Activated CD8-positive, alpha-beta memory T cell treated with anti-CD3 and anti-CD28 coated beads, Interleukin-2, amount 50 U/mL, for 48 hours (primary cell): ENCODE measurements at places on chromosomes 6 and 20.
A peak's percentile ranks its signal among the peaks of the same experiment; 100 is the strongest.

DNA sequence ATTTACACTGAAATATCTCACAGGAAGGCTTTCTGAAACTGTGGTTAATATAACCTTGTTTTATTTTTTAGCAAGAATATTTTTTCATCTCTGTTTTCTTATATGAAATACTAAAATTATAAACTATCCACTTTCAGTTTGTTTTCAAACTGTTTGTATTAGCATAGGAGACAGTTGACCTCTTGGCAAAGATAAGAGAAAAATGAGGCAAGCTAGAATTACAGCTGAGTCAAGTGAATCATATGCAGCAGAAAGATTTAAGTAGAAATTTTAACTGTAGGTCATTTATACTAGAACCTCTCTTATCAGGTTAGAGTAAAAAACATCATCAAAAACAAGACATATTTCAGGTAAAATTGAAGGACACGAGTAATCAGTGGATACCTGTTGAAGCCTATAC is 792.6 kb downstream of the PHF3 start:
- no peak for DNase-seq

DNA sequence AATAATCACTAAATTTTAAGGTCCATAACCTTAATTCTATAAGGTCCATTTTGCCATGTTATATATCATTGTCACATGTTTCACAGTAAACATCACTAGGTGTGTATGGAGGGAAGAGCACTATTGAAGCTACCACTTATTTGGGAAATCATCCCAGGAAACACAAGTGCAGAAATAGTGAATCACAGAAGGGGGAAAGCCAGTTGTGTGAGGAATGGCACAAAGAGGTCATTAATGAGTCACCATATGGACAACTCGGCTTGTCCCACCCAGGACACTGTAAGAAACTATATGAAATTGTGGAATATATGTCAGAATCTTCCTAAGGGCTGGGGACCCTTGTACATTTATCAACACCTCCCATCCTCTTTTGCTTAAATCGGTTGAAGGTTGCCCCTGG is 13.7 kb downstream of the BTN3A1 start:
- no peak for DNase-seq

- no peak for DNase-seq
Observed at GRCh38 chr6:117425431-117426153, at the start of gene ROS1. TSS of gene ROS1 (minus strand) at chr6:117425942. CDS start at chr6:117425656, 286 bp downstream.

- DNase-seq, result no peak
Observed at GRCh38 chr6:1792989-1793388, 183.3 kb downstream of the FOXC1 start.

GRCh38 chr20:44547419-44547818 is 25.5 kb upstream of the SERINC3 start:
- no peak for DNase-seq

- DNase-seq, result no peak
Observed at GRCh38 chr20:41141153-41141815, 3.9 kb downstream of the PLCG1 start.

DNA sequence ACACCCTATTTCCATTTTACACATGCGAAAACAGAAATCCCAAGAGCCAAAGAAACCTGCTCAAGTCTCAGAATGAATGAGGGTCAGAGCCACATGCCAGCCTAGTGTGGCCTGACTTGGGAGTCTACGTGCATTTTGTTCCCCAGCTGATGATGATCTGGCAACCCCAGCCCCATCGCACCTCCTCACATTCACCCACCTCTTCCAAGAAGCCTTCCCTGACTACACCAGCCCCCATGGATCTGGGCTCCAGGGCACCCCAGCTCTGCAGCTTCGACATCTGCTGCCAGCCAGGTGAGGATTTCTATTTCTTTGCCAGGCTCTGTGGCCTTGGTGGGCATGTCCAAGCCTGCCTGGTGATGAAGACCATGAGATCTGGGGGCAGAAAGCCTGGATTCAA is 41.0 kb downstream of the ANGPT4 start:
- no peak for DNase-seq

DNA sequence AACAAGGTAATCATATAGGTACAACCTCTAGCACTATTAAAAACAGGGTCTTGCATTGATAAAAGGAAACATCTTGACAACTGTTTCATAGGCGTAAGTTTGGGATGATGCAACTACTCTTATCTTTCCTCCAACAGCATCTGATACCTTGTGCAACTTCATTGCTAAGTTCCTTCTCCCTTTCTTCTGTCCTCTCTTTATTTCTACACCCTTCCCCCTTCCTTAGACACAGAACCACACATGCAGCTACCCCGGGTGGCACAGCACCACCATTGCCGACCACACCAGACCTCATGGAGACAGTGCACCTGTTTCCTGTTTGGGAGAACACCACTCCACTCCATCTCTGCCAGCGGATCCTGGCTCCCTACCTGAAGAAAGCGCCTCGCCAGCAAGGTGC is 14.4 kb downstream of the MYB start:
- no peak for DNase-seq

GRCh38 chr6:148689168-148689567 is 57.7 kb upstream of the UST start:
- DNase-seq, result no peak

DNA sequence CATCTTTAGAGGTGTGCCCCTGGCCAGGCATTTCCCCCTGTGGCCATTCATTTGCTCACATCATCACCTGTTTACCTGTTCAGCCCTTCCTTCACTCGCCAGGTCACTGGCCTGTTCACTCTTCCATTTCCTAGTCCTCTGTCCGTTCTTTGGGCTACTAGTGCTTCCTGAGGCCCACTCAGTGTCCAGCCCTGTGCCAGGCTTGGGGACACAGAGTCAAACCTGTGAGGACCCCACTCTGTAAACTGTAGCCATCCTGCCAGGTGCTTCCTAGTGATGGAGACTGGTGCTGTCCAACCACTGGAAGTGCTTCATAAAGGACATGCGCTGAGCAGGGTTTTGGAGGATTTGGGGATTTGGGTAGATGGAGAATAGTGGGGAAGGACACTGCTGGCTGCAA is 3.5 kb downstream of the DLGAP4 start:
- no peak for DNase-seq

DNA sequence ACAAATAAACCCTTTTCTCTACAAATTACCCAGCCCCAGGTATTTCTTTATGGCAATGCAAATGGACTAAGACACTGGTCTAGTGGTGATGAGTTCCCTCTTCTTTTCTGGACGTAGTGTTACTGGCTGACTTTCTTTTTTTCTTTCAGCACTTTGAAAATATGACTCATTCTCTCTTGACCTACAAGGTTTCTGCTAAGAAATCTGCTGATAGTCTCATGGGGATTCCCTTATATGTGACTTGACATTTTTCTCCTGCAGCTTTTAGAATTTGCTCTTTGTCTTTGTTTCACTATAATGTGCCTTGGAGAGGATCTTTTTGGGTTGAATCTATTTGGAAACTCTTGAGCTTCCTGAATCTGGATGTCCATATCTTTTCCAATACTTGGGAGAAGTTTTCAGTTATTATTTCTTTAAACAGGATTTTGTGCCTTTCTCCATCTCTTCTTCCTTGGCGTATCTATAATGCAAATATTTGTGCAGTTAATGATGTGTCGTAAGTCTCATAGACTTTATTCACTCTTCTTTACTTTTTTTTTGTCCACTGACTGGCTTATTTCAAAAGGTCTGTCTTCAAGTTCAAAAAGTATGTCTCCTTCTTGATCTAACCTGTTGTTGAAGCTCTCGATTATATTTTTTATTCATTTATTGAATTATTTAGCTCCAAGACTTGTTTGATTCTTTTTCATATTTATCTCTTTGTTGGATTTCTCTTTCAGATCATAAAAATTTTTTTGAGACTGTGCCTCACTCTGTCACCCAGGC is 42.2 kb upstream of the TPD52L1 start:
- no peak for DNase-seq

DNA sequence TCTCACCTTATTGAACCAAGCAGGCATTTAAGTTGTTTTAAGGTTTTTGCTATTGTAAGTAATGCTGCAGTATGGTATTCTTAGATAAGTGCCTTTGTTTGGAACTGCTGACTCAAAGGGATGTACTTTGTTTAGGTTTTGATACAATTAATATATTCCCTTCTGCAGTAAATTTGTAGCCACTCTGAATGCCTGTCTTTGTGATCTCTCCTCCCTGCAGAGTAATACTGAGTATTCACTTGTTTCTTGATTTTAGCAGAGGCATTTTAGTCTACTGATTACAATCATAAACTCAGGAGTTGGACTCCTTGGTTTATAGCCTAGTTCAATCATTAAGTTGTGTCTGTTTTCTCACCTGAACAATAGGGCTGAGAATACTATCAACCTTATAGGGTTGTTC is 13.4 kb downstream of the CDS2 start:
- no peak for DNase-seq

- DNase-seq, result no peak
Observed at GRCh38 chr6:132607544-132608233, 16.4 kb downstream of the TAAR2 start.

- peak; percentile 77 for DNase-seq
Observed at GRCh38 chr20:44747166-44748004, 1.7 kb downstream of the KCNK15 start.

DNA sequence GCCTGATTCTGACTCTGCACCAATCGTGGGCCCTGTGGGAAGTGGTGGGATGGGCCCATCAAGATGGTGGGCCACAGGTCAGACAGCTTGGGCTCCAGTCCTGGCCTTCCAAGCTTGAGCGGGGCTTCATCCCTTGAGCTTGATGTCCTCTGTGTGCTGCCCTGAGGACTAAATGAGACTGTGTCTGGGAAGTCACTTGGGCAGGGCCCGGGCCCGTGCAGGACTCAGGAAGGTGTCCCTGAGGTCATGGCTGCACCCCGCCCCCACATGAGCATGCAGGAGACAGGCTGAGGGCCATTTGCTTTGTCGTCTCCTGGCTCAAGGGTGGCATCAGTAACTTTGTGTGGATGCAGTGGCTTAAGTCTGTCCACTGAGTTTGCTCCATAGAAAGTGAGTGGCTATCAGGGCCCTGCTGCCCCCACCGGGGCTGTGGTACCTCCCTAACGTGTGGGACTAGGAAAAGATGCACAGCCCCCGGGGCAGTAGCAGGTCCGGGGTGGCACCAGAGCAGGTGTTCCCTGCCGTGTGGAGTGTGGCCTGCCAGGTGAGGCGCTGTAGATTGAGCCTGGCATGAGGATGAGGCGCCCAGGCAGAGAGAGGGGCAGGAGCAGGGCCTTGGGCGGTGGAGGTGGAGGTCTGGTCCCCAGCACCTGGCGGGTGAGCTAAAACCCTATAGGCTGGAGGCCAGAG is 298.6 kb downstream of the TAF4 start:
- no peak for DNase-seq

- DNase-seq, result no peak
Observed at GRCh38 chr6:108423982-108424705, 129.3 kb downstream of the AFG1L start.

GRCh38 chr6:34986845-34987246 is 97.8 kb downstream of the ANKS1A start:
- DNase-seq, result peak; percentile 78
